Vagina (tissue), 2 donors: ENCODE measurements at places on chromosomes 3 and 15. TPM values are rescaled to one million over a fixed set of nuclear protein-coding genes. Genes with fewer than 3 reads are reported as not detected.

DNA sequence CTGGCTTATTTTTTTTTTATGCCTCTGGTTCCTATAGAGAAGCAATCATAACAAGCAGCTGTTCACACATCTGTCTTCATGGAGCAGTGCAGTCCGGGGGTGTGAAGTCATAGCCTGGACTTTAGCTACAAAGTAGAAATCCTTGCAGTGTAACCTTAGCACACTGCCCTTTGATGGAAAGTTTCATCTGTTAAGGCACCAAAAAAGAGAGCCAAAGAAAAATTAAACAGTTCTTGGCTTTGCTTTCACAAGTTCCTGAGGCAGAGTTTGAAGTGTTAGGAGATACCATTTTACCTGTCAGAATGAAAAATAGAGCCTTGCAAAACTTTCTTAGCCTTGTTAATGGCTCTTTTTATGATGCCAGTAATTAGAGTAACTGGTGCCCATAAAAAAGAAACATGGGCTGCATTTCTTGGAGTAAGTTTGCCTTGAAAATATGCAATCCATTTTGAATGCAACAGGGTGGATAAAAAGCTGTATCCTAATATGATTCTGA, 84.1 kb downstream of the PIK3R4 start:
- no peaks in the 10 kb centered on the region for H3K27me3 ChIP-seq
- no peak for DNase-seq
- no peak overlapping the region for H3K4me3 ChIP-seq
- H3K4me1 ChIP-seq: peaks cover 44% of the 10 kb centered on the region

- no peak for DNase-seq
- H3K36me3 ChIP-seq: no peaks in the 10 kb centered on the region
- H3K4me1 ChIP-seq: no peaks in the 10 kb centered on the region
- H3K4me3 ChIP-seq: no peak overlapping the region
These were observed 102.8 kb downstream of the PEX5L start for GRCh38 chr3:179933914-179934313.

Gene MAP6D1
- not detected for total RNA-seq

DNA sequence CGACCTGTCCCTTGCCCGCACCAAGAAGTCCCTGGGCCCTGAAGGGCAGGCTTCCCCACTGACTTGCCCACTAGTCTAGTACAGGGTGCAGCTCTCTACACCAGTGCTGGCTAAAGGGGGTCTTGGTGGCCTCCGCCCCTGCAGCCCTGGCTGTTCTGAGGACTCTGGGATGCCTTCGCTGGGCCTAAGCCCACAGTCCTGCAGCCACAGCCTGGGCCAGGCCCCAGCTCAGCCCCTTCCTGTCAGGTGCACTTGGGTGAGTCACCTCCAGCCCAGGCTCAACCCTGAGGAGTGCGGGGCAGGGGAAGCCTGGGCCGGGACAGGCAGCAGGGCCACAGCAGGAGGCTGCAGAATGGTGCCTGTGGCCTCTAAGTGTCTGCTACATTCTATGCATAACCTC, 971 bp downstream of the C3orf22 start:
- H3K27me3 ChIP-seq: no peaks in the 10 kb centered on the region
- DNase-seq: no peak
- H3K4me3 ChIP-seq: no peak overlapping the region
- no peaks in the 10 kb centered on the region for H3K4me1 ChIP-seq

GRCh38 chr3:179404307-179404706, 47.0 kb downstream of the GNB4 start:
- H3K4me3 ChIP-seq: no peak overlapping the region
- peaks cover 42% of the 10 kb centered on the region for H3K36me3 ChIP-seq
- H3K27ac ChIP-seq: no peak overlapping the region
- no peak for DNase-seq
- no peaks in the 10 kb centered on the region for H3K4me1 ChIP-seq

DNA sequence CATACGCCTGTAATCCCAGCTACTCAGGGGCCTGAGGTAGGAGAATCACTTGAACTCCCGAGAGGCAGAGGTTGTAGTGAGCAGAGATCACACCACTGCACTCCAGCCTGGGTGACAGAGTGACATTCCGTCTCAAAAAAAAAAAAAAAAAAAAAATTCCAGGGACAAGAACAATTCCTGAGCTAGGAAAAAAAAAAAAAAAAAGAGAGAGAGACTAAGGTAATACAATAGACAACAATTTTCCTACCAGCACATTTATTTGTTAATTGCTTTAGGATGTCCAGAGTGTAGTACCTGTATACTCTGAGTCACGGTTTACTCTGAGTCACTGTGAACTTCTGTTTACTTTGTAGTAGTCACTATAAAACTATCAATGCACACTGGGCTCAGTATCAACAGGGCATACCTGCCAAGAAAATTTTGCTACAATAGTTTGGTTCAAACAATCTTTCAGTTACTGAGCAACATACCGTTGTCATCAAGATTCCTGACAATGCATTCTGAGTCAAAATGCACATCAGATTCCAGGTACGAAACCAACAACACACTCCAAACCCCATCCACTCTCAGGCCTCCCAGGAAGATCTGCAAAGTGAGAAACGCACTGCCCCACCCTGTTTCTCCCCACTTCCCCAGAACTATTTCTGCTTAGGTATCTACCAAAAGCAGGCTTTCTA, 28.3 kb downstream of the IGF2BP2 start:
- no peaks in the 10 kb centered on the region for H3K27me3 ChIP-seq
- H3K4me1 ChIP-seq: no peaks in the 10 kb centered on the region
- no peak for DNase-seq
- H3K36me3 ChIP-seq: no peaks in the 10 kb centered on the region
- H3K27ac ChIP-seq: no peak overlapping the region
